AG08395 (cell line): ENCODE measurements at places on chromosomes 7 and 10.
A peak's percentile ranks its signal among the peaks of the same experiment; 100 is the strongest.

GRCh38 chr7:150895809-150896208 is 43.5 kb downstream of the AOC1 start:
- DNase-seq: no peak

GRCh38 chr10:21515361-21516241 is 9.9 kb downstream of the SKIDA1 start:
- no peak for DNase-seq

GRCh38 chr7:48251766-48252165 is 80.5 kb downstream of the ABCA13 start:
- DNase-seq: no peak

GRCh38 chr10:98636921-98637329 is 190.2 kb upstream of the HPS1 start:
- no peak for DNase-seq

GRCh38 chr10:74825371-74826141 is 844 bp upstream of the KAT6B start:
- DNase-seq: peak; percentile 23

GRCh38 chr7:322111-322671 is 32.2 kb downstream of the FOXL3 start:
- peak; percentile 89 for DNase-seq

DNA sequence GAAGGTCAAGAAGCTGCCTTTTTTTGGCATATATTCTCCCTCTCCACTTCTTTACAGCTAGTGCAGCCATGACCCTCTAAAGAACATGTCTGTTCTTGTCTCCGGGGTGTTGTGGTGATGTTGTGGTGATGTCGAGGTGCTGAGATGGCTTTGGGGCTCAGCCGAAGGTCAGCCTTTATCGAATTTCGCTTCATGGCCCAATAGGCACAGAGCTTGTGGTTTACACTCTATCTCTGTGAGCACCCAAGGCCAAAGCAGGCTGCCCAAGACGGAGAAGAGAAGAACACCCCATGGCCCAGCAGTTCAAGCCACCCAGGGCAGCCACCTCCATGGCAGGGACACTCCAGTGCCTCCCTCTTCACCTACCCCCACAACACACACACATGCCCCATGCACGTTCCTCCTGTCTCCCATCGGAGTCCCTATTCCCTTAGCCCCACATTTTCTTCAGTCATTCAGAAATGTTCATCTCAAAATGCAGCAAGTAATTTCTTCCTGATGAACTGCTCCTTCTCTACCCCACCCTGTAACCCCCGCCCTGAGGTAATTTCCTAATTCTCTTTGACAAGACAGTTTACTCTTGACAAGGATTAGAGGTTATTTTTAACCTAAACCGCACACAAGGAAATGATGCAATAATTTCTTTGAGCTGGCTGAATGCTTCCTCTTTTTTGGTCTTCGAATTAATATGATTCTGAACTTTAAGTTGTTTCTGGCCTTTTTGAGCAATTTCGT is 18.6 kb upstream of the ADRB1 start:
- peak; percentile 17 for DNase-seq

- no peak for DNase-seq
Observed at GRCh38 chr10:108147346-108147745, 982.8 kb upstream of the SORCS1 start.

GRCh38 chr7:156472267-156472666 is 168.3 kb upstream of the RNF32 start:
- no peak for DNase-seq

- DNase-seq: no peak
Observed at GRCh38 chr7:98300595-98301372, 19.3 kb downstream of the BRI3 start.

GRCh38 chr10:24642921-24643678 is 80.6 kb downstream of the ARHGAP21 start:
- peak; percentile 82 for DNase-seq

DNA sequence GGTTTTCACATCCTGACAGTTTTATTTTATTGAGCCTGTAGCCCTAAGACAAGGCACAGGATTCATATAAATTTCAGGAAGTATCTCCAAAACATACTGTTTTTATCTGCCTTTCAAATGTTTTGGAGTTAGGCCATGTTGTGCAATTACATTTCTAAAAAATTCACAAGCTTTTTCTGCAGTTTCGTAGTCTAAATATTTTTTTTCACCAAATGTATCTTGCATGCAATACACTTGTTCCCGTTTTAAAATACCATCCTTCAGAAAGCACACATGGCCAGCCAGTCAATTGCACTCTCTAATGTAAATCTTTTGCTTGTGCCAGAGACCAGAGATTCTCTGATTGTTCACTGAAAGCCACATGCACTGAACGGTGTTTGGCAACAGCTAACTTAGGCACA is 161.5 kb upstream of the PRKCQ start:
- DNase-seq: no peak

DNA sequence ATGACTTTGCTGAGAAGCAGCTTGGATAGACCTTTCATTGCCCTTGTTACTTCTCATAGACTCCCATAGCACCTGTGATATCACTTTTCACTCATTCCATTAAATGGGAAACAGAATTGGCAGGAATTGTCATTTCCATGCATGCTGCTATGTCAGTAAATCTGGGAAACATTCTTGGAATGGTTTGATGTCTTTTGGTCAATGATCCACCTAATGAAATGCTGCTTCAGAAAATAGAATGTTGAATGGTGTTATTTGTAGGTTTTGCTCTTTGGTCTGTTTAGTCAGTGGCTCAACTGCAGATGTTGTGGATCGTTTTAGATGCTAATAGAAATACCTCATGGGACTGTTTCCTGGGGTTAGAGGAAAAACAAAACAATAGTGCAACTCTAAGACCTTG is 127.8 kb downstream of the PLPP4 start:
- no peak for DNase-seq

DNA sequence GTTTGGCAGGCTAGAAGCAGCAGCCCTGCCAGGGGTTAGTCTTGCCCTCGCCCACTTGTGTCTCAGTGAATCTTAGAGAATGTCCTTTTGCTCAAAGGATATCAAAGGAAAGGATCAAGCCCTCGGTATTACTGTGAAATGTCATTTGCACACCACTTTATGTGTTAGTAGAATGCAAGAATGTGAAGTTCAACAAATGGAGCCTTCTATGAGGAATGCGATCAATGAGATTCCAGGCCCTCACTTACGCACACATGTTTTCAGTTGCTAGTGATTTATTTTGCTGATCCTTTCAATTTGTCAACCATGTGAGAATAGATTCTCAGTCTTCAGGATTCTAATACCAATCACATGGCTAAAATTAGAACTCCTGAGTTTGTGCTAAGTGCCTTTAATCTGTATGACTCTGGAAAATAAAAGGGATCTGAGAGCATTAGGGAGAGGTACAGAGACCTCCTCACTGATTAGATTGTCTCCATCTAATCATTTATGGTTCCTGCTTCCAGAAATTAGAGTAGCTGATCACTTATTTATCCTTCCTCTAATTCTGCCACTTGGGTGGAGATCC is 123.0 kb upstream of the SP4 start:
- no peak for DNase-seq

GRCh38 chr10:101414034-101414433 is 60.1 kb downstream of the BTRC start:
- no peak for DNase-seq

GRCh38 chr7:155215576-155216325 is 81.9 kb upstream of the INSIG1 start:
- DNase-seq: no peak

DNA sequence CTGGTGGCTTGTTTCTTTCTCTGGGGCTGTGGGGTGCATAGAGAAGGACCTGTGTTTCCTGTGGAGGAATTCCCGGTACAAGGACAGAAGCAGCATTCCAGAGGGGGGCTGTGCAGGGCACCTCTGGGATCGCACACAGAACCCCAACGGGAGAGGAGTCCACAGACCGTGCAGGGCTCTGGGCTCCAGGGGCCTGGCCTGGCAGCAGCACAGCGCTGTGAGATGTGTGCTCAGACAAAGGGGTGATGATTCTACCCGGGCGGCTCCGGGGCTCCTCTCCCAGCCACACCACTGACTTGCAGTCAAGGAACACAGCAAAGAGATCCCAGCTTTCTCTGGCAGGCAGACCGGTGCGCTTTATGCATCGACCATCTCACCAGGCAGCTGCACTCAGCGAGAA is 6.9 kb upstream of the SHH start:
- DNase-seq: no peak

DNA sequence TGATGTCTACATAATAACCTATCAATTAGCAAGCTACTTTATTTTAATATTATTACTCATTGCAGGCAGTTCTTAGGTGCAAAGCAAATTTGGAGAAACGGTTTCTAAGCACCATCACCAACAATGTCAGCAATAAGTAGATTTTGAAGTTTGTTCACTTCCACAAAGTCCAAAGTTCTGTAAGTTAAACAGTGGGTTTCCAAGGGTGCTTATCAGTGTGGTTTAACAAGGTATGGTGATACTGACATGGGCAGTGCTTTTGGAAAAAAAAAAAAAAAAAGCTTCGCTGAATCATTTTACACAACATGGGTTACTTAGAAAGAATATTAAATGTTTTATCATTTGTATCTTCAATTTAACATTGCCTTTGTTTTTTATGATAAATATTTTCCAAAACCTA is 101.8 kb downstream of the SPAG6 start:
- no peak for DNase-seq

DNA sequence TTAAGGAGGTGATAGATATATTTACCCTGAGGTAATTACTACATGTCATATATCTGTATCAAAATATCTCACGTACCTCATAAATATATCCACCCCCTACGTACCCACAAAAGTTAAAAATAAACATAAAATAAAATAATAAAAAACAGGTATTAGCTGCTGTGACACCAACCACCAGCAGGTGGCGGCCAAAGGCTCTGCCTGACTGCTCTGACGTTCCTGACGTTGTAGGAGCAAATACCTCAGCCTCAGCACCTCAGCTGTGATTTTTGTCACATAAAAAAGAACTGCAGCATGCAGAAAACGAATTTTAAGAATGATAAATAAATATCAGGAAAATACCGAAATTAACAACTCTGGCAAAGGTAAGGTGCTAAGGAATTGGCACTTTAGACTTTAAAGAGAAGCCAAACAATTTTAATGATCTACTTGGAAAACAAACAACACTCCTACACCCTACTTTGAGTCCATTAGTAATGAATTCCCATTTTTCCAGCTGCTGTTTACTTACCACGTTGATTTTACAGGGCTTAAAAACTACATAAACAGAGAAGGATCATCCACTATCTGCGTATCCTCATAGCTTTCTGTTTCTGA is 125.4 kb upstream of the TARP start:
- peak; percentile 72 for DNase-seq

DNA sequence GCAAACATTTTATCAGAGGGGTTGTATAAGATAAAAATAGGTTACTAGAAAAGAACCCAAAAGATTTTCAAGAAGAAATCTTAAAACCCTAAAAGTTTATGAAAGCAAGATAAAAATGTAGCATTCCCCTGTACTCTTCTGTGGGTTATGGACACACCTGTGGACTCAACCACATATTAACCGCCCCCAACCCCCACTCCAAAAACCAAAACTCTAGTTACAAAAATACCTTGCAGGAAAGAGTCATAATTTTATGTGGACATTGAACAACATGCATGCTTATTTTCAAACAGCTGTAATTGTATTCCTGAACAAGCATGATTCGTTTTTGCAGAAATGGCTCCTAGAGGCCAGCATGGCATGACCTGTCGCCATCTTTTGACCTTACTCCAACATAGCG is 466.9 kb downstream of the PHTF2 start:
- DNase-seq: no peak

GRCh38 chr10:126229686-126230085 is 158.6 kb downstream of the ADAM12 start:
- no peak for DNase-seq

- DNase-seq: no peak
Observed at GRCh38 chr7:133051066-133051465, 30.8 kb downstream of the CHCHD3 start.

DNA sequence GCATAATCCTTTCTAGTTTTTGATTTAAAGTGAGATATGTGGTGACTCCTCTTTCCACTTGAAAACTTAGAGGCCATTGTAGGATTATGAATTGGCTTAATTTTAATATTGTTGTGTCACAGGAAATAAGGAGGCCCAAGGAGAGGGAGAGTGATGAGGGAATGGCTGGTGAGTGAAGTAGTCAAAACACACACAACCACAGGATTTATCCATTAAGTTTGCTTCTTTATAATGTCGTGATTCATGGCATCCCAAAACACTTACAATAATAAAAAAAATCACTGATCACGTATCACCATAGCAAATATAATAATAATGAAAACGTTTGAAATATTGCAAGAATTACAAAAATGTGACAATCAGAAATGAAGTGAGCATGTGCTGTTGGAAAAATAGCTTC is 1215.5 kb upstream of the LRRTM3 start:
- DNase-seq: no peak

GRCh38 chr10:83122336-83122735 is 1017.0 kb upstream of the GHITM start:
- DNase-seq: peak; percentile 19

DNA sequence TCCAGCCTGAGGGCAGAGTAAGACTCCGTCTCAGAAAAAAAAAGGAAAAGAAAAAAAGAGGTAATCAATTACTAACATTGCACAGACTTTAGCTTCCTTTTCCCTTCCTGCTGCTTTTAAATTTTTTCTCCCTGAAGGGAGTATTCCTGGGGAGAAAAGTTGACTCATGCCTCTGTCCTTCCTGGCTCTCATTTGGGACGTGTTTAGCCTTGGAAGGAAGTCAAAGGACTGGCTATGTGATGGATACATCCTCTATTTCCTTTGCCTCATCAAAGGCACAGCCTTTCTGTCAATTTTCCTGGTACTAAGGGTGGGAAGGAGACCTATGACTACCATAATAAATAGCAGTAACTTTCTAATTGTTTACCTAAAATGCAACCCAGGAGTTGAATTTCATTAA is 77.6 kb downstream of the ITGA8 start:
- peak; percentile 83 for DNase-seq

GRCh38 chr10:23203369-23204325 is 11.5 kb downstream of the PTF1A start:
- DNase-seq: no peak

- no peak for DNase-seq
Observed at GRCh38 chr7:80129785-80130184, 4.8 kb upstream of the GNAI1 start.

DNA sequence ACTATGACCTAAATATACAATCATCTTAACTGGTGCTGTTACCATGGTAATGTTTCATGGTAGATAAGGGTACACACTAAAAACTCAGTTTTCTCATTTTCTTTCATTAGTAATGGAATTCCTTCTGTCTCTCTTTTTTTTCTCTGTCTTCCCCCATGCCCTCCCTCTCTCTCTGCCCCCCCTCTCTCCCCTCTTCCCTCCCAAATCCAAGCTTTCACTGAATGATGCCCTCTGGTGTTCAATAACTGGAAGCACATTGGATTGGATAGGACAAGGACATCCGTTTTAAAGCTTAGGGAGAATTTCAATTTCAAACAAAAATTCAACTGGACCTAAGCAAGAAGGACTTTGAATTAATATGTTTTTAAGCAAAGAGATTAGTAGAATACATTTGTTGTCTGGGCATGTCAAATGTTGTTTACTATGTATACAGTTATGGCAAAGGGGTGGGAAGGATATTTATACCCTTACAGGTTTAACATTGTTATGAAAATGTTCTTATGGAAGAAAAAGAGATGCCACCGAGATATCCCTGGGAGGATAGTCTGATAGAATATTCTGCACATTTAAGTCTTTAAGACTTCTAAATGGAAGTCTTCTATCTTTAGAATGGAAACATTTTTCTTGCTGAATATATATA is 6.1 kb downstream of the CHRM2 start:
- DNase-seq: peak; percentile 17
